Transverse colon (tissue), 4 donors: ENCODE measurements at places on chromosomes 13 and 19. TPM values are rescaled to one million over a fixed set of nuclear protein-coding genes. Genes with fewer than 3 reads are reported as not detected.

GRCh38 chr19:5561559-5561958 lies 6.2 kb downstream of the TINCR start:
- H3K4me3 ChIP-seq: no peak overlapping the region
- H3K36me3 ChIP-seq: no peaks in the 10 kb centered on the region
- H3K27me3 ChIP-seq: peaks cover 68% of the 10 kb centered on the region
- H3K27ac ChIP-seq: no peak overlapping the region
- H3K4me1 ChIP-seq: no peaks in the 10 kb centered on the region

DNA sequence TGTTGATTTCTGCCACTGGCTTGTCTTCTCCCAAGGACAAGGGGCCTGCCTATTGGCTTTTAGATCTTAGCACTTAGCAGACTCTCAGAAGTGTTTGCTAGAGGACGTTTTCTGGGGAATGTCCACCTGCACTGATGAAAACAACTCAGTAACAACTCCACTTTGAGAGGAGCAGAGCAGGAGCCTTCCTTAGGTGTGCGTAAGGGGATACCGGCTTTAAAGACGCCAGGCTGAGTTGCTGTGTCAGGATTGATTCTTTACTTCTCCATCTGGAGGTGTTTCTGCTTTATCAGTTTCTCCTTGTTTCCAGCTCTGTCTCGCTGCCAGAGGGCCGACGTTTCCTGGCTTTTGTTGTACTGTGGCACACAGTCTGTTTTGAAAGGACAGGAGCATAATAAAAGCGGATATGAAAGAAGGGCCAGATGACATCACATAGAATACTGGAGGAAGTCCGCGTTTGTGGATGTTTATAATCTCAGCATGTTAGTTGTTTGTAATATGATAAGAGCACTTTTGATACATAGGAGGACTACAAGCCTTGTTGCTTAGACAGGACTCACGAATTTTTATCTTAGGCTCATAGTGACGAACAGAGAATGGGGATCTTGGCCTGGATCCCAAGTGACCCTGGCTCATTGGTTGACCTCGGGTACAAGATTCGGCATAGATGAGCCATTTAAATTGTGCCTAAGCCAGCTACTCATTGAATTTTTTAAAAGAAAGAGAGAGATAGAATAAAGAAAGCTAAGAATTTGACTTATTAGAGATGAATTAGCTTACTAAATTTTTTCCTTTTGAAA lies 34.6 kb downstream of the COL4A2 start:
- H3K27me3 ChIP-seq: no peaks in the 10 kb centered on the region
- no peak for DNase-seq
- peaks cover 86% of the 10 kb centered on the region for H3K4me1 ChIP-seq
- no peak overlapping the region for H3K4me3 ChIP-seq

DNA sequence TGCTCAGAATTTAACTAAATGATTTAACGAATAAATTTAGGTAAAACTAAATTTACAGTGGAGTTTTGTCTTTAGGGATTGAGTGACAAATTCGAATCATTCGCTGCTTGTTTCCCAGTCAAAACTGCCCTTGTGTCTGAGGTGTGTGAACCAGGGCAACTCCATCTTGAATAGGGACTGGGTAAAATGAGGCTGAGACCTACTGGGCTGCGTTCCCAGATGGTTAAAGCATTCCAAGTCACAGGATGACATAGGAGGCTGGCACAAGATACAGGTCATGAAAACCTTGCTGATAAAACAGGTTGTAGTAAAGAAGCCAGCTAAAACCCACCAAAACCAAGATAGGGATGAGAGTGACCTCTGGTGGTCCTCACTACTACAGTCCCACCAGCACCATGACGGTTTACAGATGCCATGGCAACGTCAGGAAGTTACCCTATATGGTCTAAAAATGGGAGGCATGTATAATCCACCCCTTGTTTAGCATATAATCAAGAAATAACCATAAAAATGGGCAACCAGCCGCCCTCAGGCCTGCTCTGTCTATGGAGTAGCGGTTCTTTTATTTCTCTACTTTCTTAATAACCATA lies 10.2 kb upstream of the ANKRD10 start:
- H3K36me3 ChIP-seq: no peaks in the 10 kb centered on the region
- H3K4me1 ChIP-seq: no peaks in the 10 kb centered on the region
- DNase-seq: no peak

DNA sequence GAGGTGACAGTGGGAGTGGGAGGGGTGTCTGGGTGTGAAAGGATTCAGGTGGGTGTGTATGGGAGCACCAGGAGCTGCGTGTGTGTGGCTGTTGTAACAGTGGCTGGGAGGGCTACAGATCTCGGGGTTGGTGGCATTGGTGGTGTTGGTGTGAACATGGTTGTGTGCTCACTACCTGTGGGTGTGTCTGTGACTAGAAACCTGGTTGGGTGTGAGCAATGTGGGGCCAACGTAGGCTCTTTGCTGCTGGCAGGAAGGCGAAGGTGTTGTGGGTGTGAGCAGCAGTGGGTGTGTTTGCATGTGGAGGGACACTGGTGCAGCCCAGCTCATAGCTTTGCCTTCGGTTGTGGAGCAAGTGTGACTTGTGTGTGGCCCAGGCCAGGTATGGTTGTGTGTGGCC lies 3.7 kb upstream of the NR2C2AP start:
- no peak overlapping the region for H3K4me3 ChIP-seq
- DNase-seq: no peak

MEF2B gene
- not detected for total RNA-seq

NALCN gene
- not detected for total RNA-seq

DNA sequence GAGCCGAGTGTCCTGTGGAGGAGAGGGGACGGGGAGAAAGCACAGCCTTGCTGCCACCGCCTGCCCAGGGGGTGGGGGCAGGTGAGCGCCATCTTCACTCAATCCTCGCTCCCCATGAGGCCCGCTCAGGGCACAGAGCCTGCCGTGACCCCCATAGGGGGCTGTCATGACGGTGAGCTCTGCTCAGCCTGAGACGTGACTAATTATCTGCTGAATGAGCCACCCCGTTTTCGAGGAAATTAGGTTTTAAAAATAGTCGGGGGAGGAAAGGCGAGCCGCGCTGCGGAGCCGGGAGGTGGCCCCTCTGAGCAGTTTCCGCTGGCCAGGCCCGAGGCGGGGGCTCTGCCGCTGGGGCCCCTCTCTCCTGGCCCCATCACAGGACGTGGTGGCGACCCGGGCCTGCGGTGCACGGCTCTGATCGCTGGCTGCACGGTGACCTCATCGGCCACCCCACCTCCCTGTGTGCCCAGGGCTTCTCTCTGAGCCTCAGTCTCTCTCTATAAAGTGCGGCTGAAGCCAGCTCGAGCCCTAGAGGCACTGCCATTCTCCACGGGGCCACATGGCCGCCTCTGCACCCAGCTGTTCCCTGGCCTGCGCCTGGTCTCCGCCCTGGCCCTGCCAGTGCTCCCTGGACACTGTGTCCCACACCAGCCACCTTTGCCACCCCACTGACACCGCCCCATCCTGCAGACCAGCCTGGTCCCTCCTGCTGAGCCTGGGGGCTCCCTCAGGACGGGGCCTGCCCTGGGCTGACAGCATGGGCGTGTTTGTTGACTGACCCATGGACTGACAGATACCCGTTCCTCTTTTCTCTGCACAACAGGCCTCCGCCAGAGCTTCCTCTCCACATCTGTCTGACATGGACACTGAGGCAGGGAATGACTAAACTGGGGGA lies 28.3 kb downstream of the PIP5K1C start:
- peak overlapping the region; percentile 93 for H3K27ac ChIP-seq
- no peak overlapping the region for H3K4me3 ChIP-seq
- no peaks in the 10 kb centered on the region for H3K36me3 ChIP-seq
- H3K27me3 ChIP-seq: no peaks in the 10 kb centered on the region

GRCh38 chr19:34806976-34807860 lies 34.2 kb upstream of the ZNF599 start:
- H3K36me3 ChIP-seq: no peaks in the 10 kb centered on the region
- H3K27me3 ChIP-seq: no peaks in the 10 kb centered on the region
- H3K27ac ChIP-seq: no peak overlapping the region
- H3K4me1 ChIP-seq: no peaks in the 10 kb centered on the region
- no peak overlapping the region for H3K4me3 ChIP-seq

SIGLECL1 gene
- not detected for total RNA-seq

PRTN3 gene
- total RNA-seq: not detected

DNA sequence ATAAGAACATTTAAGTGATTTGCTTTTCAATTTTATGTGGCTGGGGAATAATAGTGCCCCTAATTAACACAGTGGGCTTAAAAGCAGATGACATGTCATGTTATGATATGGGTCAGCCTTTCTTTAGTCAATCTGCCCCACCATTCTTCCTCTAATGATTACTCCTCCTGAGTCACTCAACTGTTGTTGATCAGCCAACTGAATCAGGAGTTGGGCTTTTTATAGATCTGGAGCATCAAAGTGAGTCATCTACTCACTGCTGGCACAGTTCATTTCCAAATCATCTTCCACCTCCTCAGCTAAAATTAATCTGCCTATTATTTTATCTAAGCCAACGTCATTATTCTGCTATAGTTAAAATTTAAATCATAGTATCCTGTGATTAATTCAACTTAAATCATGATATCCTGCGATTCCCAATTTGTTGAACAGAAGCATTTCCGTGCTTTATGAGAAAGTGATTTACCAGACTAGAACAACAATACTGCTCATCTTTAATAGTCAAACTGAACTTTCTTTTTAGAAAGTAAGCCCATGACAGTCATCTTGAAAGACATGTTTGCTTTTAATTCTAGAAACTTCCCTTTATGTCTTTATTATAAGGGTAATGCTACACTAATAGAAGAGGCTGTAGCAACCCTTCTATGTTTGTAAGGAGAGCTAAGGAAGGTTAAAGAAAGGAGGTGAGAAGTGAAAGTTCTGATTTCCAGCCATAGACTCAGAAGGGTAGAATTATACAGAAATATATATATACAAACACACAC lies 551.4 kb downstream of the TBC1D4 start:
- no peak for DNase-seq
- no peaks in the 10 kb centered on the region for H3K36me3 ChIP-seq
- no peaks in the 10 kb centered on the region for H3K4me1 ChIP-seq

MISP3 gene
- total RNA-seq: 23.8 TPM

- no peak overlapping the region for H3K27ac ChIP-seq
- H3K27me3 ChIP-seq: no peaks in the 10 kb centered on the region
- no peak for DNase-seq
- no peaks in the 10 kb centered on the region for H3K36me3 ChIP-seq
- H3K4me1 ChIP-seq: peaks cover 12% of the 10 kb centered on the region
These were observed 188.5 kb upstream of the UBL3 start for GRCh38 chr13:30038884-30039283.

GRCh38 chr19:42086770-42087550 lies 11.0 kb downstream of the ZNF574 start:
- H3K4me1 ChIP-seq: peaks cover 26% of the 10 kb centered on the region
- no peak for DNase-seq

DNA sequence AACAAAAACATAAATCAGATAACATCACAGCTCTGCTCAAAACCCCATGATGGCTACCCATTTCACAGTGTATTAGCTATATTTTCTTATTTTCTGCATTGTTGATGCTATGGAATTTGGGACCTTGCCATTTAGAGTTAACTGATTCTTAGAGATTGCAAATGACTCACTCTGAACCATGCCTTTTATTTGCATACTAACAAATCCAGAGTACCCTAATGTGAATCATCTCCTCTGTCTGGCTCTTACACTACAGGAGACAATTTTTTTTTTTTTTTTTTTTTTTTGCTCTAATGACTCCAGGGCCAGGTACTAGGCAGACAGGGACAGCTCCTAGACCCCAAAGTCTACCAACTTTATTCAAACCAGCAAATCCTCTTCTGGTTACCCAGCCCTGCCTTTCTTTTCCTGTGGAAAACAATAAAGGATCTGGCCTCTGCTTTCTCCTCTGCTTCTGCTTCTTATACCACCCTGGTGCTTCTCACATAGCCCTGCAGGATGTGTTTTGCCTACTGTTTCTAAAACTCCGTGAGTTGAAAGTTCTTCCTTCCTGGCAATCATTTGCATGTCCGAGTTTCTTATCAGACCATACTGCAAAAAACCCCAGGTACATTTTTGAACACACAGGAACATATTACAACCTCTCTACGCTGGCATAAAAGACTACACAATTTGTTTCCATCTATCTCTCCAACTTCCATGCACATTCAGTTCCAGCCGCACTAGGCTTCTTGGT lies 10.6 kb upstream of the ZNF460 start:
- no peak for DNase-seq
- no peak overlapping the region for H3K4me3 ChIP-seq
- no peak overlapping the region for H3K27ac ChIP-seq
- no peaks in the 10 kb centered on the region for H3K36me3 ChIP-seq
- H3K4me1 ChIP-seq: no peaks in the 10 kb centered on the region
- H3K27me3 ChIP-seq: no peaks in the 10 kb centered on the region

DNA sequence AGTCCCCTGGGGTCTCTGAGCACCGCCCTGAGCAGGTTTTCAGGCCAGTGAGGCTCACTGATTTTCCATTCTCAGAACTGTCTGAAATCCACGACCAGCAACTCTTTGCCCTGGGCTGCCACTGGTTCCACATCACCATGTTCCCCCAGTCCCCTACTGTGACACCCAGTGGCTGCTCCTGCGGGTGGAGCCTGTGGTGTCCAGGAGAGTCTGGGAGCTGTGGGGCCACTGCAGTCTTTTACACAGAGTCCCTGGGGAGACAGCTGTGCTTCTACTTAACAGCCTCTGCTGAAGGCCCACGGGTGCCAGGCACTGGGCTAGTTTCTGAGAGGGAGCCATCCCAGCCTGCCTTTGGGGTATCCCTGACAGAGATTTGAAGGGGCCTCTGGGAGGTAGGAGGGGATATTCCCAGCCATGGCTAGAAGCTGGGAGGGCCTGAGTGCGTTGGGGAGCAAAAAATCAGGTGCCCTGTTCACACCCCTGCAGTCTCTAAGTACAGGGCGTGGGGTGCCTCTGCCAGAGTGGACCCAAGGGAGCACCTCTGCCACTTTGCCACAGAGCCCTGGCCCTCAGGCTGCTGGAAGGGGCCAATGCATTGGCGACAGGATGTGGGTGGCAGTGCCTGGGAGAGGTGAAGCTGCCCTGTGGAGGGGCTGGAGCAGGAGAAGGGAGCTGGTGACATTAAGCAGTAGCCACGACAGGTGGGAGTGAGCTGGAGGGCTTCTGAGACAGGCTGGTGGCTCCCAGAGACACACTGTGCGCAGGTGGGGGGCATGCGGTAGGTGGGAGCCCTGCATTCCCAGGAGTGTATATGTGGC lies 200.2 kb upstream of the ZNF536 start:
- H3K4me1 ChIP-seq: peaks cover 4% of the 10 kb centered on the region
- no peaks in the 10 kb centered on the region for H3K36me3 ChIP-seq
- H3K4me3 ChIP-seq: no peak overlapping the region
- DNase-seq: no peak
- no peak overlapping the region for H3K27ac ChIP-seq

- no peak for DNase-seq
- no peak overlapping the region for H3K4me3 ChIP-seq
- no peaks in the 10 kb centered on the region for H3K36me3 ChIP-seq
- no peaks in the 10 kb centered on the region for H3K4me1 ChIP-seq
These were observed 309.4 kb upstream of the KLF12 start for GRCh38 chr13:74443631-74444030.

- H3K36me3 ChIP-seq: no peaks in the 10 kb centered on the region
- no peaks in the 10 kb centered on the region for H3K4me1 ChIP-seq
- H3K27ac ChIP-seq: no peak overlapping the region
- H3K4me3 ChIP-seq: no peak overlapping the region
- no peaks in the 10 kb centered on the region for H3K27me3 ChIP-seq
- DNase-seq: no peak
These were observed 21.7 kb downstream of the EDNRB start for GRCh38 chr13:77896977-77897376.
